Suppressor macrophage treated with lipopolysaccharide for 4 hours (primary cell): ENCODE measurements at places on chromosomes 2 and 18.

DNA sequence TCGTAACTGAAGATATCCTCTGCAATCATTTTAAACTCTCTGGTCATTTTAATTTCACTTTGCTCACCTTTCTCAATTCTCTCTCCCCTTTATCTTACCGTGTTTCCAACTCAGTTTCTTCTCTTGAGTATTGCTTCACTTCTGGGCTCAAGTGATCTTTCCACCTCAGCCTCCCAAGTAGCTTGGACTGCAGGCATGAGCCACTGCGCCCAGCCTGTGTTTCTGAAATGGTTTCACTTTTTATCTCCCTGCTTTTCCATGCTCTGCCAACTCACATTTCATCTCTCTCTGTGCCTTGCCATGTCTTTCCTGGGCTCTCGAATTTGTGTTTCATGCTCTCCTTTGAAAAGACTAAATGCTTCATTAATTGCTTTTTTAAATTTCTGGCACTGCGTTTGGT is 30.5 kb upstream of the TMEM131 start:
- peak; percentile 64 for DNase-seq

- DNase-seq, result no peak
Observed at GRCh38 chr2:15835991-15836688, 104.2 kb upstream of the MYCN start.

DNA sequence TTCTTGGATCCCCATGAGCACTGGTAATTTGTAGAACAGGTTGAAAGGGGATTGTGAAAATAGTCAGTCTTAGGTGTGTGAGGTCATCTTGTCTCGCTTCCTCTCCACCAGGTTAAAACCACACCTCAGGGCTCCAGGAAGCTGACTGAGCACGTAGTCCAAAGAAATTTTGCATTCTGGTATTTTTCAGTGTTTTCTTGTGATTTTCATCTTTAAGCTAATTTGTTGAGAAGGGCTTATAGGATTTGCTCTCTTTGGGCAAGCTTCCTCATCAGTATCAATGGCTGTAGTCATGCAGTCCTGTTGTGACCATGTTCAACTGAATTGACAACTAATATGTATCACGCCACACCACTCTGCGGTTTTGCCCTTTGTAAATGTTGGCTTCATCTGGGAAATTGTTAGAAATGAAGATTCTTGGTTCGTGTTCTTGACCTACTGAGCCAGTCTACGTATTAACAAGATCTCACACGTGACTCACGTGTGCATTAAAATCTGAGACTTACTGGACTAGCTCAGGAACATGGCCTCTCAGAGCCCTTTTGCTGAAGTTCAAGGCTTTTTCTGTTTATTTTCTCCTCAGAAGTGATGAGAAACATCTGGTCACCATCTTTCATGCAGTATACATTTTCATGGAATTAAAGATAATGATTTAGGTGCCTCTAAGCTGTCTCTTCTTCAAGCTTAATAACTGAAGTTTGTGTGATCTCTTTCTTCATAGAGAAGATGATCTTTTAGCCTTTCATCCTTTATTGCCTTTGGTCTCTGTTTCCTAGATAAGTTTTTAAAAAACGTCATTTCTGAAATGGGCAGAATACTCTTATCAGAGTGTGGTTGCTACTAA is 32.8 kb downstream of the FMNL2 start:
- DNase-seq, result no peak

GRCh38 chr2:235960716-235961640 is 207.2 kb downstream of the GBX2 start:
- DNase-seq, result no peak

DNA sequence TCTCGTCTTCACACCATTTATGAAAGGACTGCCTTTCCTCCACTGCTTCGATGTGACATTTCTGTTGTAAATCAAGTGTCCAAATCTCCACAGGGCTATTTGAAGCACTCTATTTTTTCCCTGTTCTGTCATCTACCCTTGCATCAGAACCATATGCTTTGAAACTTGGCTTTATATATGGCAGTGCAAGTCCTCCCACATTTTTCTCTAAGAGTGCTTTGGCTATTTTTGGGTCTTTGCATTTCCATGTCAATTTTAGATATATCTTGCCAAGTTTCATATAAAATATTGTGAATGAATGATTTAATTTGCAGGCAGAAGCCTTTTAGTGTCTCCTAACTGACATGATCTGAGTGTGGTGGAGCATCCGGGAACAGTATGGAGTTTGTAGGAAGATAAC is 37.8 kb upstream of the CBLN2 start:
- DNase-seq, result no peak

DNA sequence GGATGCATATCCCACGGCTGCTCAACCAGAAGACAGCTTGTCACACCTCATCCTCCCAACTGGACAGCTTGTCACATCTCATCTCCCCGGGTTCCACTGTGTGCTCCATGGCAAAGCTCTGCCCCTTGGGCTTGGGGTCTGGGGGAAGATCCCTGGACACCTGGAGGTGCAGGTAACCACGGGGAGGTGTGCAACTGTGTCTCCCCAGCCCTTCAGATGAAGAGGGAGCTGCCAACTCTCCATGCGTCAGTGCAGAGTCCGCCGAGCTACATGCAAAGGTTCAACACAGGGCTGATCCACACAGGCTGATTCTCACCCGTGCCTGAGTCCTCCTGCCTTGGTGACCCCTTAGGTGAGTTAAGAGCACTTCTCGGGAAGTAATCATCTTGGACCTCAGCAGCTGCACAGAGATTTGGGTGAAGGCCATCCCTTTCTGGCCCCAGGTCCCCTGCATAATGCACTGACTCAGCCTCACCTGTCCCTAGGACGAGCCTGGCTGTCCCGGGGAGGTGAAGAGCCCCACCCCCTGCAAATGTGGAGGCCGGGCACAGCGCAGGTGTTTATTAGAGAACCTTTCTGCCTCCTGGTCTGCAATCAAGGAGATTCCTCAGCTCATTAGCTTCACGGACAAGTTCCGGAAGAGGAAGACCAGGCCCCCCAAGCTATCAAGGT is 157.9 kb downstream of the PXDN start:
- DNase-seq, result no peak

DNA sequence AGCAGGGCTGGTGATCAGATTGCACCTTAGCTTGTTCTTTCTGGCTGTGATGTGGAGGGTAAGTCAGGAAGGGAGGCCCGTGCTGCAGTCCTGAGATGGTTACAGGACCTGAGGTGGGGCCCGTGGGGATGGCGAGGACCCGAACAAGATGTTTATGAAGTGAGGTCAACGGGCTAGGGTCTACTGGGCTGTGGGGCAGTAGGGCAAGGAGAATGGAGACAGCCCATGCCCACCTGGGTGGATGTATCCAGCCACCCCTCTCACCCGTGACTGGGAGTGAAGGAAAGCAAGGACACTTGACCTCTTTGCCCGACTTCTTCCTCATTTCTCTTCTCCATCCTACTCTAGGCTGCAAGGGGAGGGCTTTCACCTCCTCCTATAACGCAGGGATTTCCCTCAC is 18.0 kb downstream of the PTMA start:
- no peak for DNase-seq

DNA sequence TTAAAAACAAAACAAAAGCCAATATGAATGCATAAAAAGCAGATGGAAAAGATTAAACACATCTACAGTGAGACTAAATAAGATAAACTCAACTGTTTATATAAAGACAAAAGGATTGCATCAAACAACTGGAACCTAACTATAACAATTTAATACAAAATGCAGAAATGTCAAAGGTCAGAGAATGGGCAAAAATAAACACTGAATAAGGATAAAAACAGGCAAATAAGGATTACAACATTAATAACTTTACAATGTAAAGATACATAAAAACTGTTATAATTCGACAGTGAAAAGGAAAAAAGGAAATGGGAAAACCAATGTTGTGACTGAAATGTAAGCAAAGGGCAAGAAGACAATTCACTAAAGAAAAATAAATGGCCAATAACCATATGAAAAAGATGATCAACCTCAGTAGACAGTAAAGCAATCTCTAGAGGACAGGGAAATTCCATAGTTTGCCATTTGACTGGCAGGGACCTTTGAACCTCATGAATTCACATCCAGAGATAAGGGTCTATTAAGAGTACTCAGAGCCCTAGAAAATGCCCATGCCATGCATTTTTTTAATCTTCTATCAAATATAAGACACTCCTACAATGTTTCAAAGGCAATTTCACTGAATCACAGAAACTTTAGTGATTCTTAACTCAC is 83.7 kb downstream of the TMEM131 start:
- no peak for DNase-seq

DNA sequence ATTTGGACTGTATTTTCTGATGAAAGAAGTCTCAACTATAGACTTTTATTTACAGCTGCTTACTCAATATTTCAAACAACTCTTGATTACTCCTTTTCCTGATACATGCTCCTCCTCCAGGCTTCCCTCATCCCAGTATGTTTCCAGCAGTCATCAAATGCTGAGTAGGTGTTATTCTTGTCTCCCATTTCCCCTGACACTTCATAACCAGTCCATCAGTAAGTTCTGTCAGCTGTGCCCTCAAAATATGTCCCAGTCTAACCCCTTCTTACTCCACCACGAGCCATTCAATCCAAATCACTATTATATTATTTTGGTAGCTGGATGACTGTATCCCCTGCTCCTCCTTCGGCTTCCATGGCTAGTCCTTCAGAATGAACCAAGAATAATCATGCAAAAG is 189.1 kb upstream of the DTNA start:
- no peak for DNase-seq

- DNase-seq, result no peak
Observed at GRCh38 chr2:3626118-3626811, 31.4 kb downstream of the COLEC11 start.

DNA sequence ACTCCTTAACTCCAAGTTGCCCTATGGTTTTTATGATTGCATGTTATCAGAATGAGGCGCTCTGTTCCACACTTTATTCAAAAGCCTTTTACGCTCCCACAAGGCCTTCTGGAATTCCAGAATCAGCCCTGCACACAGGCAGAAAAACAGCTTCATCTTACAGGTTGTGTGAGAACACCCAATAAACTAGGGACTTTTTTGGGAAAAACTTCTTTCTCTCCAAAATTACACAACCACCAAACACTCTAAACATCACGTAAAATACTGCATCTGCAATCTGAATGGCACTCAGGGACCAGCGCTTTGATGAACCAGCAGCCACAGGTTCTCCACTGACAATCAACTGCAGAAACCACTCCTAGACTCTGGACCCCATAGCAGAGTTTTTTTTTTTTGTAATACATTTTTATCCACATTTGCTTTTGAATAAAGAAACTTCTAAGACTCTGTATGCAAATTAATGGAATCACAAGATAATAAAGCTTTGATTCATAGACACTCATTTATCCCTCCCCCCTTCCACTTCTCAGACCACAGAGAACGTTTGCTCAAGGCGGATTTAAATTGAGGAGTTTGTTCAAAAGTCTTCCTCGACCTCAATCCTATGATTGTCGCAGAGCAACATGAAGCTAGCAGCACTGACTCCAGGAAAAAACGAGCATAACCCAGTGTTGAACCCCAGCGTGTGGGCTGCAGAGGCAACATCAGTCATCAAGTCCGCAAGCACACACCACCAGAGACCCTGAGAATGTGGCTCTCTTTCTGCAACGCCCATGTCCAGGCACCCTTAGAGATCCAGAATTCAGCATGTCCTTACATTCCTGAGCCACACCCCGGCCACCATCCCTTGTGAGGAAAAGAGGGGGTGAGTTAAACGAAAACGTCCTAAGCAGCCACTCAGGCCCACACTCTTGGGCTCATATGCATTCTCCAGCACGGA is 116.5 kb downstream of the MBP start:
- peak; percentile 32 for DNase-seq

GRCh38 chr2:235793163-235793752 is 299.4 kb downstream of the AGAP1 start:
- DNase-seq, result no peak

- peak; percentile 39 for DNase-seq
Observed at GRCh38 chr2:6864231-6864754, 1.4 kb downstream of the CMPK2 start.

GRCh38 chr2:26561918-26562810 is 79.0 kb downstream of the CIB4 start:
- DNase-seq, result peak; percentile 14

DNA sequence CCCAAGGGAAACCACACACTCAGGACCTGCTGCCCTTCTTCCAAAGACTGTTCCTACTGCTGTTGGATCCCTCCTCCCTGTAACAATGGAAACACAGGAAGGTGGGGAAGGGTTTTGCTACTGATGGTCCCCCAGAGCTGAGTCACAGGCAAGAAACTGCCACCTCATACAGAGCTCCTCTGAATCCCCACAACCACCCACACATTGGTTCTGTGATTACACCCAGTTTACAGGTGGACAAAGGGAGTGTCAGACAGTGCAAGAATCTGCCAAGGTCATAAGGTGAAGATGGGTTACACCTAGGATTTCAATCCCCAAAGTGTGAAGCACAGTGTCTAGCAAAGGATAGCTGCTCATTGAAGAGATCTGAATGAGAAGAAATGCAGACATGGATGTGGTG is 141.7 kb upstream of the LMAN1 start:
- DNase-seq, result no peak

DNA sequence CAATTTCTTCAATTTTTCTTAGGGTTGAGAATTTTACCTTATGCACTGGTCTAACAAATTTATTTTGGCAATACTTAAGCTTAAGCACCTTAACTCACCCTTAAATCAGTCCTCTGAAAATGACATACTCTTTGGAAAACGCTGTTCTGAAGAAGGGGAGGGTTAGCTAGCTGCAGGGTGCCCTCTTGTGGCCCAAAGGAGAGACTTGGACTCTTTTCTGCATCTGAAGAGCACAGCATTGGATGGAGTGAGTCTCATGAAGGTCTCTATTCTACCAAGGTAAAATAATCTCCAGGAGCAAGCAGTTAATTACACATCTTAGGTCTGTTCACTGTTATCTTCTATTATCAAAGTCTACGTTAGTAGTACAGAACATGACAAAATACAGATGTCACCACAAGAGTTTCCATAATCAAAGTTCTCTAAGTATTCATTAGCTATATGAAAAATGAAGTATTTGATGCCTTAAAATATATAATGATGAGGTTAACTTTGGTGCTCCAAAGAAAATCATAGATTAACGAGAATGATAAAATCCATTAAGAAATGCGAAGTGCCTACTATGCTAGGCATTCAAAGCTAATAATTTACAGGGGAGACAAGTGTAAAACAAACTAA is 24.4 kb downstream of the PUM2 start:
- DNase-seq, result peak; percentile 64

DNA sequence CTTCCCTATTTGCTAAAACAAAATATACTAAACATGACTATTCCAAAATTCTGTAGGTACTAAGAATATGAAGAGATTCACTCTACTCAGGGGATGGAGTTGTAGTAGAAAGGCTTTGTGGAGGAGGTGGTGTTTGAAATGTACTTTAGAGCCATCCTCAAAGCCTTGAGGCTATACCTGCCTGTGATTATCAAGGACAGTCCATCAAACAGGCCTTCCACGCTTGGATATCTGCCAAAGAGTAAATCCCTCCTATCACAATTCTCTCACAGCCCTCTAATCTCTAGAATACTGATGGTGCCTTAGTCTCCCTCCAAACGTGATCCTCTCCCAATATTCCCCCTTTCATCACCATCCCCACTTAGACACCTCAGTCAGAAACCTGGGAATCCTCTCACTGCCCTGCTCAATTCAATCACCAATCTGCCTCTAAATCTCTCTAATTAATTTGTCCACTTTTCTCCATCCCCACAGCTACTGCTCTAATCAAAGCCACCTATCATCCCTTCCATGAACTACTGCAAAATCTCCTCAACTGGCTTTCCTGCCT is 13.1 kb downstream of the SOS1 start:
- DNase-seq, result no peak

GRCh38 chr2:191170773-191171172 is 20.0 kb upstream of the STAT4 start:
- no peak for DNase-seq

- no peak for DNase-seq
Observed at GRCh38 chr2:12515871-12516270, 200.9 kb upstream of the TRIB2 start.

- no peak for DNase-seq
Observed at GRCh38 chr2:75406131-75406581, 154.6 kb downstream of the EVA1A start.

GRCh38 chr2:68342470-68342869 is 22.6 kb upstream of the PLEK start:
- no peak for DNase-seq
